ENCODE measurements at places on chromosomes 12 and 14. TPM values are rescaled to one million over a fixed set of nuclear protein-coding genes. Genes with fewer than 3 reads are reported as not detected.
A peak's percentile ranks its signal among the peaks of the same experiment; 100 is the strongest.

DNA sequence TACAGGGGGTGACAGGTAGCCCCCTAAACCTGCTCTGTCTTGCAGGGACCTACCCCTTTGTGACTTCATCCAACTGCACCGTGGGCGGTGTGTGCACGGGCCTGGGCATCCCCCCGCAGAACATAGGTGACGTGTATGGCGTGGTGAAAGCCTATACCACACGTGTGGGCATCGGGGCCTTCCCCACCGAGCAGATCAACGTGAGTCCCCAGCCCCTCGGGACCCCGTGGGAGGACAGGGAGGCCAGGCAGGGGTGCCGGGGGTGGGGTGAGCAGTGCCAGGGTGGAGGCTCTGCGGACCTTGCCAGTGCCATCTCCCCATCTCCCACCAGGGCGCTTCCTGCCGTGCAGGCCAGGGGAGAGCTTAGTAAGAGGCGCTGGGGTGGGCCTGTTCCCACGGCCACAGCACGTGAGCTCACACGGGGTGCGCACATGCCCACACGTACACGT is 11.1 kb upstream of the SIVA1 start:
- no peak for DNase-seq

AMHR2 gene
- not detected for polyA plus RNA-seq

CFAP251 gene
- 48.0 TPM for polyA plus RNA-seq

CCDC38 gene
- not detected for polyA plus RNA-seq

DNA sequence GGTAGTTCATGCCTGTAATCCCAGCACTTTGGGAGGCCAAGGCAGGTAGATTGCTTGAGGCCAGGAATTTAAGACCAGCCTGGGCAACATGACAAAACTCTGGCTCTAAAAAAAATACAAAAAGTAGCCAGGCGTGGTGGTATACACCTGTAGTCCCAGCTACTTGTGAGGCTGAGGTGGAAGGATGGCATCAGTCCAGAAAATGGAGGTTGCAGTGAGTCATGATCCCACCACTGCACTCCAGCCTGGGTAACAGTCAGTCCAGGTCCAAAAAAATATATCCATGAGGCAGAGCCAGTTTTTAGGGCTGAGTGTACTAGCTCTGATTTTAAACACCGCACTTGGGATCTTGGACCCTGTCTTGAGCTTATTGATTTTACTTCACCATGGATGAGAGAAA is 30.6 kb upstream of the FICD start:
- peak; percentile 13 for DNase-seq

OR4K1 gene
- polyA plus RNA-seq: not detected

OTUB2 gene
- polyA plus RNA-seq: 1.9 TPM

All from foreskin keratinocyte (primary cell).